Fibroblast of upper back skin (primary cell): ENCODE measurements at places on chromosomes 1 and 21.
A peak's percentile ranks its signal among the peaks of the same experiment; 100 is the strongest.

GRCh38 chr1:184891440-184891839 lies 82.9 kb downstream of the NIBAN1 start:
- no peak for DNase-seq

- peak; percentile 77 for DNase-seq
These were observed 68.3 kb upstream of the NEK7 start for GRCh38 chr1:198088360-198089071.

DNA sequence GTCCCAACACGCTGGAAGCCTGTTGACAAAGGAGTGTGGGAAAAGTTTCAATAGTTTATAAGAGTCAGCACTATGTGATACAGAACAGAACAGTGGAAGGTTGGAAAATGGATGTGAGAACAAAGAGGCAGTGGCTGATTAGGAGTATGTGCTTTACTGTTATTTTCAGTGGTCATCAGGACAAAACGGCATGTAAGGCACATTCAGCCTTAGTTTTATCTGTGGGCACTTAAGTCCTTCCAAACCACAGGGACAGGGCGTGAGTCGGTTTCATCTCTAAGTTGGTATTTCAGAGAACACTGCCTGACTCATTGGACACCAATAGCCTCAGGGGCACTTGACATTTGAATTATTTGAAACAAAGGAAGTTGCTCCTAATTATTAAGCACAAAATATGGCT lies 306.9 kb downstream of the ASTN1 start:
- no peak for DNase-seq

DNA sequence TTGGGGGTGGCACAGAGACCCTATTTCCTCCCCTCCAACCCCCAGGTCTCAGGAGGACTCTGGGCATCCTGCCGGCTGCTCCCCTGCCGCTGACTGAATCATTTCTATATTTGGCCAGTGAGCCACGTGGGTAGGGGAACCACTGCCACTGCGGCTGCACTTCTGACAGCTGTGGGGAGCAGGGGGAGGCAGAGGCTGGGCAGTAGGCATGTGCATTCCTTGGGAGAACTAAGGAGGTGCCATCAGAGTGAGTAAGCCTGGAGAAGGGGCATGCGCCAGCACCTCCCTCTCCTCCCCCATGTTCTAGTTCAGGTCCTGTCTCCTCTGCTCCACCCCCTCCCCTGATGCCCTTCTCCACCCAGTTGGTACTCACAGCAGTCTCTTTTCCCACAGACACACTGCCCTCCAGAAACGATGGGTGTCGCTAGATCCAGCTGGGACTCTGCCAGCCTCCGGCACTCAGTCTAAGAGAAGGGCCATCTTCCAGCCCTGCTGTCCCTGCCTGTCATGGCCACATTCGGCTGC lies 12.0 kb downstream of the PPFIA4 start:
- peak; percentile 55 for DNase-seq

- peak; percentile 40 for DNase-seq
These were observed 13.2 kb downstream of the PDXK start for GRCh38 chr21:43731891-43732711.

- no peak for DNase-seq
These were observed 406 bp downstream of the KIAA0040 start for GRCh38 chr1:175192111-175192629.

DNA sequence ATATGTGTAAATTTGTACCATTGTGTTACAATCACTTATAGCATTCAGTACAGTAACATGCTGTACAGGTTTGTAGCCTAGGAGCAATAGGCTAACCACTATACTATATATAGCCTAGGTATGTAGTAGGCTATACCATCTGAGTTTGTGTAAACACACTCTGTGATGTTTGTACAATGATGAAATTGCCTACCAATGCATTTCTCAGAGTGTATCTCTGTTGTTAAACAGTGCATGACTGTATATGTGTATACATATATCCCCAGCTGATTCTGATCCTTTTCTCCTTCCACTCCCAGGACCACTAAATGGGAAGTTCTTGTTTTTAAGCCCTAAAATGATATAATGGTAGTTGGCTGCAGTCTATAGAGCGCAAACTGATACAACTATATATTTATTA lies 7.8 kb downstream of the GNPAT start:
- DNase-seq: no peak
